SK-N-DZ (cell line): ENCODE measurements at places on chromosomes 6 and 20.

- DNase-seq, result no peak
Observed at GRCh38 chr6:123965894-123966293, 162.2 kb downstream of the NKAIN2 start.

DNA sequence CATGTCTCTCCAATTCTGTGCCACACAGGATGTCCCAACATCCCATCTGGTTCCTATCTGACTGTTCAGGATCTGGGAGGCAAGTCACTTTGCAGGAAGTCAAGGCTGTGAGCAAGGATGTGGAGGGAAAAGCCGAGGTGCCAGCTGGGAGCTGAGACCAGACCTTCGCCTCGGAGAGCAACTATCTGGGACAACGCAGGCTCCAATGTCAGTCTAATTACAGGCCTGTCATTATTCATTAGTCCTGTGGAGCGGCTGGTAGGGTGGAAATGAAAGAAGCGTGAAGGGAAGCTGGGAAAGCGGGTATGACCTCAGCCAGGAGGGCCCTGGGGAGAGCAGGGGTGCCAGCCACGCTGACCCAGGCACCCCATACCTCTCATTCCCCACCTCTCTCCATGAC, 147.3 kb downstream of the UNC5CL start:
- peak; percentile 69 for DNase-seq

- DNase-seq, result no peak
Observed at GRCh38 chr6:105485456-105485855, 82.6 kb upstream of the PREP start.

DNA sequence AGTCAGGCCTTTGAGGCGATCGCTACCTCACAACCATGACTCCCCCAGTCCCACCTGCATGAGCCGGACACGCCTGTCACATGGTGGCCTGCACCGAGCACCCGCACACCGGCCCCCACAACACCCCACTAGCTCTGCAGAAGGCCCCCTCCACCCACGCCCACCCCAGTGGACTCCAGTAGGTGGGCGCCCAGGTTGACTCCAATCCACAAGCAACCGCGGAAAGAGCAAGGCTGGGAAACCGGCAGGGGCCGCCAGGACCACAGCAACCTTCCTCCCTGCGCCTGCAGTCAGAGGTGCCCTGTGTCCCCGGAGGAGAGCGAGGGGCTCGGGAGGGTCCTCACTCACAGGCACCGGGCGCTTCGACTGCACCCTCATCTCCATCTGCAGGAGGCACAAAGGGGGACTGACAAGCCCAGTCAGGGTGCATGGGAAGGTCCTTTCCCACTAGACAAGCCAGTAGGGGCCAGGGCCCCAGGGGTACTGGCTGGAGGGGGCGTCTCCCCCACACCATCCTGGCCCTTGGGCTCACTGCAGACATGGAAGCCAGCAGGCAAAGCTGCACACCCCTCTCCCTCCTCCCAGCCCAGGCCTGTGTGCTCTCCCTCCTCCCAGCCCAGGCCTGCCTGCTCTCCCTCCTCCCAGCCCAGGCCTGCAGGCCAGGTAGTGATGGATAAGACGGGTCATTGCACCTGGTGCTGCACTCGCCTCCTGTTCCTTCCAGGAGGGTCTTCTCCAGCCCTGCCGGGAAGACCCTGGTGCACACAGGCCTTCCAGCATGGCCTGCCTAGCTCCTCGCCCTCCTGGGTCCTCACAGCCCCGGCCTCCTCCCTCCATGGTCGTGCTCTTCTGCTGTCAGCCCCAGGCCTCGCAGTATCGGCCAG, 137.2 kb downstream of the DLL1 start:
- no peak for DNase-seq

DNA sequence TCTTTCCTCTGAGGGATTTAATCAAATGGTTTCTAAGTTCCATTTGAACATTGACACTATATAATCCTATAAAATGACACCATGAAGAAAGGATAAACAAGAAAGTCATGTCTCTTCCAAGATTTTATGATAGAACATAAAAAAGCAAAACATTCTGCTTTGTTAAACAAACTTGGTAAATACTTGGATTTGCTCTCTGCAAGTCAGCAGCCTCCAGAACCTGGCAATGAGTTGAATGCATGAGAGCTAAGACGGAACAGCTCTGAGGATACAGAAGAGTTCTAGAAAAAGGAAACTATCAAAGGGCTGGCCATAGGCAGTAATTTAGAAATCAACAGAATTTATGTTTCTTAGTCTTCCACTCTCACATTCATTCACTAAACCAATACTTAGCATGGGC, 656.0 kb upstream of the ID4 start:
- no peak for DNase-seq

- DNase-seq, result no peak
Observed at GRCh38 chr20:48999890-49000870, 45.9 kb upstream of the CSE1L start.

DNA sequence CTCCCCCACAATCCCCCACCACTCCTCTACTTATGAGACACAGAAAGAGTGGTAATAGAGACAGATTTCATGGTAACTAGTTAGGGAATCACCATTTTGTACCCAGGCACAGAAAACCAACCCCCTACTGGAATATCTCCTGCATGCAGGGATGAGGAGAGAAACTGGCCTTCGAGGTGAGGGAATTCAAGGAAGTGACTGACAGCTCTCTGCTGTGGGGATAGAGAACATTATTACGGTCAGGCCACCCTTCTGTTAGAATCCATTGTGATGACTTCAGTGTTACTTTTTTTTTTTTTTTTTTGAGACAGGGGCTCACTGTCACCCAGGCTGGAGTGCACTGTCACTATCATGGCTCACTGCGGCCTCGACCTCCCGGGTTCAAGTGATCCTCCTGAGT, 9.6 kb upstream of the ZHX3 start:
- no peak for DNase-seq

GRCh38 chr6:108927927-108928326, 79.7 kb downstream of the ARMC2 start:
- DNase-seq, result no peak

DNA sequence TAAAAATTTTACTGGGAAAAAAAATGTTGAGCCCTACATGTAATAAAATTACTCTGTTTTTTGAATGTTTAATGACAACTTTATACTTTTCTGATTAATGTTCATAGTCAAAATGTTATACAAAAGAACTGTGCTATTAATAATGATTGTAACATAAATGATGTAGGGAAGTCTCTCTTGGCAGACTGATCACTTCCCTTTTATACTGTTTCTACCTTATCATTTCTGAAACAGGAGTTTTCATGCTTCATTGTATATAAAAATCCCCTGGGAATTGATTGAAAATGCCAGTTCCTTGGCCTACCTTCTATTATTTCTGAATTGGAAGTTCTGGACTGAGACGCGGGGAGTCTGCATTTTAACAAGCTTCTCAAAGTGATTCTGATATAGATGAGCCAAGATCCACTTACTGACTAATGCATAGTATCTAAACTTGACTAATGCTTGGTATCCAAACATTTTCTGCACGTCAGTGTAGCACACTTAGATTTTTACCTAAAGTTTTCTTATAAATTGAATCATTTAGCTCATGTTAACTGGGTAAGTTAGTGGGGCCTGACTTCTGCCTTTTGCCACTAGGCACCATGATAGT, 7.2 kb upstream of the HDAC2 start:
- no peak for DNase-seq

DNA sequence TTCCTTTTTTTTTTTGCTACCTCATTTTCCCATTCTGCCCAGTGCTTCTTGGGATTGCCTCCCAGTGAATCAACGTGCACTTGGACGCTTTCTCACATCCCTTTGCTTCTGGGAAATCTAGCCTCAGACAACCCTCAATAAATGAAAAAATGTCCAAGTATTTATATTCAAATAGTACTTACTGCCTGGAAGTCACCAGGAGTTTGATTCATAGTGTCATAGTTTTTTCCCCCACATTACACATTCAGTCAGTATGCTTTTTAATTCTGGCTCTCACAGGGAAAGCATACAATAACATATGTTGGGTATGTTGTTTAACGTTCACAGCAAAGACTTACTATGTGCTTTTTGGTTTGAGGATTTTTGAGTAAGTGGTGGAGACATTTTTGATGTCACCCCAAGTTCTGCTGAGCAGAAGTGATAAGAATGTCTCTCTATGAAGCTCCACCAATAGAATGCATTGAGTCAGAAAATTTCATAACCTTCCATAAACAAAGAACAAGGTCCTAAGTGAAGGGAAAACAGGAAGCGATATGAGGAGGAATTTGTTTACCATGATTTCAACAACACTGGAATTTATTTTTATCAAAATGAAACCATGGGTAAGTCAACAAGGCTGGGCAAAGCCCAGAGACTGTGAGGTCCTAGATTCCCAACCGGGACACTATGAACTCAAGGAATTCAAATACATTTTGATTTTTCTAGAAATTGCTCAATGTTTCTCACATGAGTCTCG, 301.2 kb upstream of the BMP2 start:
- DNase-seq, result no peak

DNA sequence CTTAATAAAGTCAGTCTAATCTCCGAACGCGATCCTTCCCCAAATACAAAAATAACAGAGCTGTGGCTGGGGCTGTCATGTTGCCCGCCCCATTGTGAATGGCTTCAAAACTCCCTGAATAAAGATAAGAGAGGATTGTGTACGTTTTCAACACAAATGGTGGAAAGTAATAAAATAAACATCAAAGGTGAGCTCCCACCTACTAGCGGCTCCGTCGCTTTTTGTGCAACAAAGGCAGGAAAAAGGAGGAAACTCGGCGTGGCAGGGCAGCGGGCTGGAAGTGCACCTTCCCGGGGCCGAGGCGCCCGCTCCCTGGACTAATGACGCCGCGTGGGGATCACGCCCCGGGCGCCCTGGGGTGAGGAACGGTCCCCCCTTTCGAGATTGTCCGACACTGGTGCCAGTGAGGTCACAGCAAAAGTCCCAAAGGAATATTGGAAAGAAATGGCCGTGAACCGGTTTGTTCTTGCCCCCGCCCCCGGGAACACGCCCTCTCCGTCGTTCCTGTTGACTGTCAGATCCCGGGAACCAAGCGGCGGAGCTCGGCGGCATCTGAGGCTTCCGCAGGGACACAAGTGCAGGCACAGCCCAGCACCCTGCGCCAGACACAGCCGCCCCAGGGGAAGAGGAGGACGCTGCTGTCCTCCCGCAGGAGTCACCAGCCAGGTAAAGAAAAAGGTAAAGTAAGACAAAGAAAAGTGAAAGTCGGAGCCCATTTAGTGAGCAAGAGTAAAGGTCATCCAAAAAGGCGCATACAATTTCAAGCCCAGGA, 1.1 kb upstream of the FOXQ1 start:
- DNase-seq, result no peak

GRCh38 chr6:5471044-5471443, 209.7 kb downstream of the FARS2 start:
- DNase-seq, result peak; percentile 61

DNA sequence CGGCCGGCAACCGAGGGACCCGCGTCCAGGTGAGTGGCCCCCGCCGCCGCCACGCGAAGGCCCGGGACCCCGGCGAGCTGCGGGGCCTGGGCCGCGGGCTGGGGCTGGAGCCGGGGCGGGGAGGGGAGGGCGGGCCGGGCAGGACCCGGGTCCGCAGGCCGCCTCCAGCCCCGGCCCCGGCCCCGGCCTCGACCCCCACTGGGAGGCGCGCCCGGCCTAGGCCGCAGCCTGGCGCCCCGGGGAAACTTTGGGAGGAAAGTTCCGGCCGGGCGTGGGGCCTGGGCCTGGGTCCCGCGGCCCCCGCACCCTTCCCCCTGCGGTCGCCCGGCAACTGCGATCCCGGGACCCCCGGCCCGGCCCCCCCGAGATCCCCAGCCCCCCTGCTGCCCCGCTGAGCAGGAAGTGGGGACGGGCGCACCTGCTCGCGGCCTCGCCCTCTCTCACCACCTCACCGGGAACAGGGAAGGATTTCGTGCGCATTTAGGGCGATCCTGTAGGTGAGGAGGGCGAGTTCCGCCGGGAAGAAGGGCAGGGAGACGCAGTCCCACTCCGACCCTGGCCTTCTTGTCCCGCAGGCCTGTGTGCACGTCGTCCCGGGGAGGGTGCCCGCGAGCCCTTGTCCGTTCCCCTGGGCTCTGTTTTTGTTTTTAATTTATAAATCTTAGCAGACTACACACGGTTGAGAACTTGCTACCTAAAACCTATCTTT, 402 bp downstream of the OSBPL2 start:
- DNase-seq, result no peak

DNA sequence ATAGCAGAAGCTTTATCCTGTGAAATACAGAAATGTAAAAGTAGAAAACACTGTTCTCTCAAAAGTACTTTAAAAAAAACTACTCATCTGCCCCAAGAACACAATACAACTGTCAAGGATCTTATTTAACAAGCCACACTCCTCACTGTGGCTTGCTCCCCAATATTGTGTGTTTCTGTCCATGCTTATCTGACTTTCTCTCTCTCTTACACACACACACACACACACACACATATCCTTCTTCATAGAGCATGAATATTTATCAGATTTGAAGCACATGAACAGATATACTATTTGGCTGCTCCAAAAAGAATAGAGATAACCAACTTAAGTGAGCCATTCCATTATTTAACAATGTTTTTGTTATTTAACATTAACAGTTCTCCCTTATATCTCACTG, 3.6 kb upstream of the PHIP start:
- DNase-seq, result no peak

- DNase-seq, result peak; percentile 79
Observed at GRCh38 chr6:90238496-90239266, 58.0 kb downstream of the BACH2 start.

DNA sequence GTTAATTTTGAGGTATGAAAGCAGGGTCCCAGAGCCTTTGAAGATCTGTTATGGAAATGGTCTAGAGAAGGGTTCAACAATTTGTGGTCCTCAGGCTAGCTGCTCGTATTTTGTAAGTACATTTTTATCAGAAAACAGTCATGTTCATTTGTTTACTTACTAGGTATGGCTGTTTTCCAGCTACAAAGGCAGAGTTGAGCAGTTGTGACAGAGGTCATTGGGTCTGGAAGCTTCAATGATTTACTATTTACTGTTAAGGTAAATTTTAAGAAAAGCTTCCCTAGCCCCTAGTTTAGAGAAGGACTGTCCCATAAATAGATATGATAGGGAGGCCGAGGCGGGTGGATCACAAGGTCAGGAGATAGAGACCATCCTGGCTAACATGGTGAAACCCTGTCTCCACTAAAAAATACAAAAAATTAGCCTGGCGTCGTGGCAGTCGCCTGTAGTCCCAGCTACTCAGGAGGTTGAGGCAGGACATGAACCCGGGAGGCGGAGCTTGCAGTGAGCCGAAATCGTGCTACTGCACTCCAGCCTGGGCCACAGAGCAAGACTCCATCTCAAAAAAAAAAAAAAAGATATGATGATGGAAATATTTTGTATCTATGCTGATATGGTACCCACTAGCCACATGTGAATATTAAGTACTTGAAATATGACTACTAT, 538.4 kb upstream of the CITED2 start:
- no peak for DNase-seq

DNA sequence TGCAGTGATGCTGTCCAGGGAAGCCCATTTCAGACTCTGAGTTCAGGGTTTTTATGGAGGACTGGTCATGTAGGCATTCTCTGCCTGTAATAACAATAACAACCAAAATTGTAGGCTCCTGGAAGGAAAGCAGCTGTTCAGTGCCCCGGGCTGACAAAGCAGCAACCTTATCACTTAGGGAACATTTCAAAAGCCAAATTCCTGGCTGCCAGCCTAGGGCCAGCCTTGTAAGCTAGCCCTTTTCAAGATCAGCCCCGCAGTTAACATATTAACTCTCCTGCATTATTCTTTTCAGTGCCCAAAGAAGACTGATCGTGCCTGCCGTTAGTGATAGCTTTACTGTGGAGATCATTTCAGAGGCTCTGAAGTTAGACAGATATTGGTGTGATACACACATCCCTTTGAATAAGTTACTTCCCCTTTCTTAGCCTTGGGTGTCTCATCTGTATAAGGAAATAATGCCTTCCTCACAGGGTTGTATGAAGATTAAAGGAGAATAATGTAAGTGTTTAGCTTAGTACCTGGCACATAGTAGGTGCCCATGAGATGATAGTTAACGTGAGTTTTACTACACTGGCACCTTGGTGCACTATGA, 44.1 kb downstream of the CTNNBL1 start:
- DNase-seq, result no peak

GRCh38 chr20:37584238-37584807, 56.6 kb upstream of the BLCAP start:
- peak; percentile 57 for DNase-seq
